ENCODE measurements at places on chromosomes 4 and X. TPM values are rescaled to one million over a fixed set of nuclear protein-coding genes. Genes with fewer than 3 reads are reported as not detected.

- no peak overlapping the region for H3K27ac ChIP-seq
- H3K4me3 ChIP-seq = no peak overlapping the region
- H3K27me3 ChIP-seq = no peaks in the 10 kb centered on the region
- H3K4me1 ChIP-seq = no peaks in the 10 kb centered on the region
These were observed 120.5 kb downstream of the MAGEC2 start for GRCh38 chrX:142084611-142085010.

- H3K4me1 ChIP-seq = no peaks in the 10 kb centered on the region
- H3K4me3 ChIP-seq = no peak overlapping the region
- peaks cover 6% of the 10 kb centered on the region for H3K36me3 ChIP-seq
- H3K27me3 ChIP-seq = no peaks in the 10 kb centered on the region
- no peak for DNase-seq
These were observed 105.5 kb upstream of the NEIL3 start for GRCh38 chr4:177204126-177204525.

DNA sequence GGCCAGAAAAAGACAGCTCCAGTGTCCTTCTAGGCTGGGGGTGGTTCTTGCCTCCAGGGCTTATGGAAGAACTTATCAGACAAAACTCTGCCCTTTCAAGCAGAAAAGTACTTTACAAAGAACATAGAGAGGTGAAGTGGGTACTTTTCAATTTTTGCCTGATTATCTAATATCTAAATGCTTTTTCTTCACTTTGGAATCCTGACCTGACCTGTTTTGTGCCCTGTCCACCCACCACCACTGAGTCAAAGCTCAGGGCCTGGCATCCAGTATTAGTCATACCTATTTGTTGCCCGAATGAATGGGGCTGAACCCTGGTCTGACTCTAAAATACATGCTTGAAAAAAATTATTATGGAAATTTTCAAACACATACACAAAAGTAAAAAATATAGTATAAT is 37.2 kb downstream of the RTL9 start:
- no peaks in the 10 kb centered on the region for H3K4me1 ChIP-seq
- no peak for DNase-seq
- no peaks in the 10 kb centered on the region for H3K36me3 ChIP-seq
- H3K27me3 ChIP-seq = no peaks in the 10 kb centered on the region

DNA sequence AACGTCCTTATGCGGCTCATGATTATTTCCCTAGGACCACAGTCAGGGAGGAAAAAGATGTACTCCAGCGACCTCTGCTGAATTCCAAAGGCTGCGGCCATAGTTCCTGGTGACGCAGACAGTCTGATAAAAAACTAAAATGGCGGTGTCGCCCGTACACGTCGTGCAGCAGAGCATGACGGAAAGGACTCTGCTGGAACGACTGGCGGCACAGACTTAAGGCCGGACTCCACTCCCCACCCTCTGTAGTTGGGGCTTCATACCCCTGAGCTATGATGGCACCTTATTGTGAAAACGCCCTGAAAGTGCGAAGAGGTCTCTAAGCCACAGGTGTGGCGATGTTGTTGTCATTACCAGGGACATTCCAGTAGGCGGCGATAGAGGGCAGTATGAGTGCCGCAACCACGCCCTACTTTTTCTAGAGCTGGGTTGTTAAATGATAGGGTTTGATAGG is 90.0 kb upstream of the EDA2R start:
- H3K27me3 ChIP-seq = no peaks in the 10 kb centered on the region
- peak; percentile 67 for DNase-seq
- no peaks in the 10 kb centered on the region for H3K4me1 ChIP-seq
- peaks cover under 1% of the 10 kb centered on the region for H3K36me3 ChIP-seq
- H3K4me3 ChIP-seq = peak overlapping the region; percentile 94

DNA sequence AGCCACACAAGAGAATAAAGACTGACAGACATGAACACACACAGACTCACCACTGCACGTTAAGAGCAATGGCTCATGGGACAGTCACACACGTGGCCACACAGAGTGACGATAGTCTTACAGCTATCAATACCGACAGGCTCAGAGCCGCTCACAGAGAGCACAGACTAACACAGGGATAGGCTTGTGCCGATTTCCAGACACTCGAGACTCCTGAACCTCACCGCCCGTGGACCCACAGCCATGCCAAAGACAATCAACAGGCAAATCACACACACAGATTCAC is 716 bp upstream of the SLC38A5 start:
- no peak overlapping the region for H3K27ac ChIP-seq
- no peak overlapping the region for H3K4me3 ChIP-seq
- H3K36me3 ChIP-seq = peaks cover 13% of the 10 kb centered on the region
- DNase-seq = no peak
- H3K27me3 ChIP-seq = no peaks in the 10 kb centered on the region

GRCh38 chr4:124526331-124526730 is 186.2 kb downstream of the ANKRD50 start:
- peaks cover 9% of the 10 kb centered on the region for H3K36me3 ChIP-seq
- H3K4me3 ChIP-seq = no peak overlapping the region
- H3K27me3 ChIP-seq = no peaks in the 10 kb centered on the region
- H3K4me1 ChIP-seq = no peaks in the 10 kb centered on the region
- DNase-seq = no peak

DNA sequence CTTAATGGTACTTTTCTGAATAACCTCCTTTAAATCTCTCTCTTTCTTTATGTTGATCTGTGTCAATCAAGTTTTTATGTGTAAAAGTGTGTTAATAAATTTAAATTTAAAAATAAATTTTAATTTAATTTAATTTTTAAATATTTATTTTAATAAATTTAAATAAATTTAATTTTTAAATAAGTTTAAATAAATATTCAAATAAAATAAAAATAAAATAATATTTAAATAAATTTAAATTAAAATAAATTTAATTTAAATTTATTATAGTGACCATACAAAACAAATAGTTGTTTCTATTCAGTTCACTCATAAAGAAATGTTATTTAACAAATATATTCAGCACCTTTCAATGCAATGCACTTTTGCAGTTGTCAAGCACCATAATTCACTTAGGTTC is 146.9 kb downstream of the GRID2 start:
- H3K36me3 ChIP-seq = peaks cover 3% of the 10 kb centered on the region
- no peaks in the 10 kb centered on the region for H3K27me3 ChIP-seq
- DNase-seq = no peak
- no peak overlapping the region for H3K4me3 ChIP-seq

DNA sequence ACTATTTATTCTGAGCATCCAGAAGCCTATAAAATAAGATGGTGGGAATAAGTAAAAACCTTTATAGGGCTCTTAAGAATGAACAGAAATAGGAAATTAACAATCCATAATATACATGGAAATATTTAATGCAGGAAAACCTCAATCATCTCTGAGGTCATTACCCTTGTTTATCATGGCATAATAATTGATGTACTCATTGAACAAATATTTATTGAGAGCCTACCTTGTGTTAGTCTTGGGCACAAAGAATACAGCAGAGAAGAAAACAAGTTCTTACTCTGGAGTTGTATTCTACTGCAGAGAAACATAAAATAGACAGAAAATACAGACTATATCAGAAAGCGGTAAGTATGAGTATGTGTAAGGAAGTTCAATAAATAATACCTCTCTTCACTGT is 167.2 kb downstream of the COX18 start:
- H3K4me3 ChIP-seq = no peak overlapping the region
- H3K4me1 ChIP-seq = peaks cover 3% of the 10 kb centered on the region
- H3K27ac ChIP-seq = no peak overlapping the region
- H3K27me3 ChIP-seq = no peaks in the 10 kb centered on the region

GRCh38 chr4:139889264-139889663 is 223.6 kb downstream of the MGST2 start:
- no peaks in the 10 kb centered on the region for H3K36me3 ChIP-seq
- no peak overlapping the region for H3K27ac ChIP-seq
- H3K4me3 ChIP-seq = no peak overlapping the region
- DNase-seq = no peak

DNA sequence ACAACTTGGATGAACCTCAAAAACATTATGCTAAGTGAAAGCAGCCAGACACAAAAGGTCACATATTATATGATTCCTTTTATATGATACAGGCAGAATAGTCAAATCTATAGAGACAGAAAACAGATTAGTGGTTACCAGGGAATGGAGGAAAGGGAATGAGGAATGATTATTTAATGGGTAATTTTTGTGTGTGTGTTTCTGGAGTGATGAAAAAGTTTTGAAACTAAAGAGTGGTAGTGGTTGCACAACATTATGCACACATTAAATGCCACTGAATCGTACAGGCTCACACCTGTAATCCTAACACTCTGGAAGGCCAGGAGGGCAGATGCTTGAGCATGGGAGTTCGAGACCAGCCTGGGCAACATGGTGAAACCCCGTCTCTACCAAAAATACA is 19.6 kb upstream of the SOD3 start:
- H3K27me3 ChIP-seq = no peaks in the 10 kb centered on the region
- H3K4me1 ChIP-seq = no peaks in the 10 kb centered on the region
- no peak overlapping the region for H3K27ac ChIP-seq
- no peak for DNase-seq

GRCh38 chrX:131675596-131676194 is 131.8 kb downstream of the OR13H1 start:
- no peak overlapping the region for H3K4me3 ChIP-seq
- no peaks in the 10 kb centered on the region for H3K4me1 ChIP-seq
- H3K36me3 ChIP-seq = no peaks in the 10 kb centered on the region
- no peak overlapping the region for H3K27ac ChIP-seq

Gene TEX11
- 0.24 TPM for total RNA-seq

Gene CCSER1
- 0.57 TPM for total RNA-seq

Gene SAGE1
- not detected for total RNA-seq

Gene NIPAL1
- total RNA-seq = 13.1 TPM

Gene RAB9B
- total RNA-seq = 0.15 TPM

Gene ZAR1
- 0.61 TPM for total RNA-seq

Gene PCDH10
- 8.1 TPM for total RNA-seq

Gene F8A2
- not detected for total RNA-seq

Gene MMRN1
- not detected for total RNA-seq

Gene AWAT2
- not detected for total RNA-seq
